Endothelial cell of umbilical vein (primary cell): ENCODE measurements at places on chromosomes 4 and X.

DNA sequence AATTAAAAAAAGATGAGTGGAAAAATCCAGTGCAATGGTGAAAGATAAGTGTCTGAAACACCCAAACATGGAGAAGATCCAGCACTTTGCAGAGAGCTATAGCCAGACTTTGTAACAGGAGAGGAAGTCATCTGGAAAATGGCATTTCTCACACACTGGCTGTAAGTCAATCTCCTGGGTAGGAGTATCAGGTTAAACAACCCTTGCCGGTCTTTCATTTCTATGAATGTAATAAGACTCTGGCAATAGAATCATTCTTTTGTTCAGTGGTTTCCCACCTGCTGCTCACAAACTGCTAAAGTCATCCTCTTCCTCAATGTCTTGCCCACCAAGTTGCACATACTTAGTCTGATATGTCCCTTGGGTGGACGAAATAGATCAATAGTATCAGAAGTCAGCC, 94.0 kb upstream of the ATP8A1 start:
- no peak for DNase-seq

- DNase-seq: peak; percentile 27
Measured at GRCh38 chr4:146283758-146284651, 69.7 kb downstream of the REELD1 start.

GRCh38 chr4:126766241-126766640, 866.5 kb upstream of the INTU start:
- DNase-seq: peak; percentile 83

GRCh38 chr4:120750152-120750525, 172.4 kb downstream of the PRDM5 start:
- DNase-seq: no peak

DNA sequence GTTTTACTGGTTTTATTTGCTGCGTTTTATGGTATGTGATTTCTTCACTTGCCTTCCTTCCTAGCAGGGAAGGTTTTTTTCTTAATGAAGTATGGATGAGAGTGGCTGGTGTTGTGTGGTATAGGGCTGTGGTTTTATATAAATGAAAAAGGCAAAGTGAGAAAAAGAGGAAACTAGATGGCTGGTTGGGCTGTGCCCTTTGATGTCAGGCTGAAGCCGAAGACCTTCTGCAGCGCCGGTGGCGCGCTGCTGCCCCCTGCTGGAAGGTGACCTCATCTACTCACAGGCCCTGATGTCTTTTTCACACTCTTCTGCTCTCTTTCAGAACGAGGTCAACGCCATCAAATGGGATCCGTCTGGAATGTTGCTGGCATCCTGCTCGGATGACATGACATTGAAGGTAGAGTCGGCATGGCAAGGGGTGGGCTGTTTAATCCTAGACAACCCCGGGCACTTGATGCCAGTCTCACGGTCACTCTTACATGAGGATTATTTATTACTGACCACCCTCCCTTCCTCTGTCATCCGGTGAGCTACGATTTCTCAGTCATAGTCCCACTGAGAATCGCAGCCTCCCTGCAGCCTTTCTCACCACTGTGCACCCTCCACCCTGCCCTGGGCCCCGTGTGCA, 56.6 kb downstream of the GPR143 start:
- peak; percentile 67 for DNase-seq

DNA sequence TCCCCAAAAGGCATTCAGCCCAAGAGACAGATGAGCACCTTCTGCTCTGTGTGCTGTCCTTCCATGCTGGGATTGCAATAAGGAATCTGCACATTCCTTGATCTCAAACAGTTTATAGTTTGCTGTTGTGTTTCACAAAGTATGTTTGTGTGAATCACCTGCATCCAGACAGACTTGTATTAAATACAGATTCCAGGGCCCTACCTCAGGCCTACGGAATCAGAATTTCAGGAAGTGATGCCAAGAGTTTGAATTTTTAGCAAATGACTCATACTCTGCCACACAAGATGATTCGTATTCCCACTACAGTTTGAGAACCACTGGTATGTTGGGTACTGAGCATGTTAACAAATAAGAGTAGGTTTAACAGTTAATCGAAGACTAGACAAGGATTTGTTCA, 7.0 kb downstream of the VAMP7 start:
- DNase-seq: peak; percentile 54

- DNase-seq: peak; percentile 48
Measured at GRCh38 chrX:10618961-10619360, 1.4 kb downstream of the MID1 start.

- no peak for DNase-seq
Measured at GRCh38 chr4:68079928-68080327, 49.7 kb downstream of the TMPRSS11F start.

DNA sequence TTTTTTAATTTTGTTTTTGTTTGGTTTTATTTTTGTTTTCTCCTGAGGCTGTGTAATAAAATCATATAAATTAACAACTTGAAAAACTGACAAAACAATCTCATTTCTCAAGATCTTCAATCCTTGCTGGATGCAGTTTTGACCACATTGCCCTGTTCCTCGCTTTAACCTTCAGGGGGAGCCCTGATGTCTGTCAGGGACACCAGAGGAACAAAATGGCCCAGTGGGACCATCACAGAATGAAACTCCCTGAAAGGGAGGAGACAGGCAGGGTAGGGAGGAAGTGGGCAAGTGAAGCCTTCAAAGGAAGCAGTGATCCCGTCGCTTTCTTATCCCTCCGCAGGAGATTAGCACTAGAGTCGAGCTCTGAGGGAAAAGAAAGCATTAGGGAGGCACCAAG, 274.9 kb upstream of the LDB2 start:
- DNase-seq: no peak

- DNase-seq: no peak
Measured at GRCh38 chrX:53115550-53115874, 21.6 kb downstream of the KANTR start.

GRCh38 chr4:72505314-72505744, 63.7 kb downstream of the ADAMTS3 start:
- peak; percentile 52 for DNase-seq

DNA sequence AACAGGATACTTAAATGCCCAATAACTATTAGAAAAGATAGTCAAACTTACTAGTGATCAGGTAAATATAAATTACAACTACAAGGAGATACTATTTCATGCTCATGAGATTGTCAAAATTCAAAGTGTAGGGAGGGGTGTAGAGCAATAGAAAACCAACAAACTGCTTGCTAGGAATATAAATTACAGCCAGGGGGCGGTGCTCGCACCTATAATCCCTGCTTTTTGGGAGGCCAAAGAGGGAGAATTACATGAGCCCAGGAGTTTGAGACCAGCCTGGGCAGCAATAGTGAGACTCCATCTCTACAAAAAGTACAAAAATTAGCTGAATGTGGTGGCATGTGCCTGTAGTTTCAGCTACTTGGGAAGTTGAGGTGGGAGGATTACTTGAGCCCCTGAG, 556.5 kb upstream of the NR3C2 start:
- DNase-seq: no peak

- DNase-seq: no peak
Measured at GRCh38 chrX:38856670-38857265, 55.5 kb downstream of the MID1IP1 start.

GRCh38 chr4:80393246-80393969, 57.9 kb downstream of the CFAP299 start:
- DNase-seq: no peak

DNA sequence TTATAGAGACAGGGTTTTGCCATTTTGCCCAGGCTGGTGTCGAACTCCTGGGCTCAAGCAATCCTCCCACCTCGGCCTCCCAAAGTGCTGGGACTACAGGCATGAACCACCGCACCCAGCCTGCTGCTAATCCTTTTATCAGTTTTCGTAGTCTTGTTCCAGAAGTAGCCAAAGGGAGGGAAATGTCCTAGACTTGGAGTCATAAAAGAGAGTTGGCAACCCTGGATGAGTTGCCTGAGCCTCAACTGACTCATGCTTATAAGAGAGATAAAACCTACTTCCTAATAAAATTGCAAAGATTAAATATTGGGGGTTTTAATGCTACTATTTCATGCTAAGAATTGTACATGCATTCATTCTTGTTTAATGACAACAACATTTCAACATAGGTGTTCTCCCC, 44.3 kb downstream of the CD40LG start:
- no peak for DNase-seq

GRCh38 chr4:60173718-60174117, 1026.4 kb upstream of the ADGRL3 start:
- no peak for DNase-seq

GRCh38 chrX:101931136-101931487, 715 bp downstream of the ZMAT1 start:
- DNase-seq: no peak

DNA sequence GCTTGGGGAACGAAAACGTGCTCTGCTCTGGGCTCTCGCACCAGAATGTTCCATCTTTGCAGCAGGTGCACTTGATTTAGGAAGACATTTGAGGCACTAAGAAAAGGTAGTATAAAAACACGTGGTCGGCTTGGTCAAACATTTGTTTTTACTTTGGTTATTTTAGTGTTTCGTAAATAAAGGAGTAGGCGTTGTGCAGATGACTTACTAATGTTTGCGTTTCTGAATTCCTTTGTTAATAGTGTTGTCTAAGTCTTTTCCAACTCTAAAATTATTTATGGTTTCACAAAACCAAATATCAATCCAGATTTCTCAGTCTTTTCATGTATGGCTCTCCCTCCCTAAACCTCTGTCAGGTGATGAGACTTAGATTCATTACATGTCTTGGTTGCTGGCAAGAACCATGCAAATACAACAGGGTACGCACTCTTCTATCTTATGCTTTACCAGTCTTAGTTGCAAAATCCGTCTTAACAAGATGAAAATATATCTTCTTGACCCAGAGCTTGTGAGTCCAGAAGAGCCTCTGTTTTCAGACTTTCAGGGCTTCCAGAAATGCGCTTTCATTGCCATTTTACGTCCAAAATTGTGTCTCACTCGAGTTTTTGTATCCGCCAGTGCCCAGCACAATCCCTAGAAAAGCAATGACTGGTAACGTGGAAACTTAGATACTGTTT, 686 bp downstream of the MTHFD2L start:
- peak; percentile 56 for DNase-seq

GRCh38 chr4:122195718-122196117, 43.6 kb downstream of the BLTP1 start:
- DNase-seq: no peak

DNA sequence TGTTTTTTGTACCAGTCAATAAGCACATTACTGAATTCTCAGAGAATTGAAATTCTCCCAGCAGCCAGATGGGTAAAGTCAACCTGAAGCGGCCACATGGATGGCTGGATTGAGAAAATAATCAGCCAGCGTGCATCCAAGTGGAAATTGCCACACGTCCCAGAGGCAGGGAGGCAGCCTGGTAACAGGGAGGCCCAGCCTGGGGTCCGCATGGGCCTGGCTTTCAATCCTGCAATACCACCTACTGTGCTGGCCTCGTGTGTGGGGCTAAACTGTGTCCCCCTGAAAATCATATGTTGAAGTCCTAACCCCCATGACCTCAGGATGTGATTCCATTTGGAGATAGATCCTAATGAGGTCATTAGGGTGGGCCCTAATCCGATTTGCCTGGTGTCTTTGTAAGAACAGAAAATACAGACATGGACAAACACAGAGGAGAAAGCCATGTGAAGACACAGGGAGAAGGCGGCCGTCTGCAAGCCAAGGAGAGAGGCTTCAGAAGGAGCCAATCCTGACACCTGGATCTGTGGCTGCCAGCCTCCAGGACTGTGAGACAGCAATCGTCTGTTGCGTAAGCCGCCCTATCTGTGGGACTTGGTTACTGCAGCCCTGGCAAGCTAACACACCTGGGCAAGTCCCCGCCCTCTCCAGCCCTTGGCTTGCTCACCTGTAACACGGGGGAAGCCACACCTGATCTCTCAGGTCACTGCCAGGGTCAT, 90.3 kb downstream of the JAKMIP1 start:
- DNase-seq: no peak

DNA sequence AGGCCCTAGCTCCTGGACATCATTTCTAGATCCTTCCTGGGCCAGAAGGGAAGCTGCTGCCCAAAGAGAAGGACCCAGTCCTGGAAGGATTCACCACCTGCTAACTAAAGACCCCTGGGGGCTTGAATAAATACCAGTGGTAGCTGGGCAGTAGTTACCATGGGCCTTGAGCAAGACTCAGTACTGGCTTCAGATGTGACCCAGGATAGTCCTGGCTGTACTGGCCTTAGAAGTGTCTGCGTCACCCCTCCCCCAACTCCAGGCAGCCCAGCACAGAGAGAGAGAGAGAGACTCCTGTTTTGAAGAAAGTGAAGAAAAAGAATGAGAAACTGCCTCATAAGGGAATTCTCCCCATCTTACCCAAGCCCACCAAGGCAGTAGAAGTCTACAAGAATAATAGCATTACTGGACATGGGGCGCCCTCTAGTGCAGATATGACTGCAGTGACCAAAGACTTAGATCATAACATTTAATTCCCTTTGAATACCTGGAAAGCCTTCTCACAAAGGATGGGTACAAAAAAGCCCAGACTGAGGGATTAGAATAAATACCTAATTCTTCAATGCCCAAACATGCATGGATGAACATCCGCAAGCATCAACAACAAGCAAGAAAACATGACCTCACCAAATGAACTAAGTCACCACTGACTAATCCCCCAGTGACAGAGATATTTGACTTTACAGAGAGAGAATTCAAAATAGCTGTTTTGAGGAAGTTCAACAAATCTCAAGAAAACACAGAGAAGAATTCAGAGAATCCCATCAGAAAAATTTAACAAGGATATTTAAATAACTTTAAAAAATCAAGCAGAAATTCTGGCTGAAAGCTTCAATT, 171.8 kb downstream of the HNRNPD start:
- peak; percentile 59 for DNase-seq

DNA sequence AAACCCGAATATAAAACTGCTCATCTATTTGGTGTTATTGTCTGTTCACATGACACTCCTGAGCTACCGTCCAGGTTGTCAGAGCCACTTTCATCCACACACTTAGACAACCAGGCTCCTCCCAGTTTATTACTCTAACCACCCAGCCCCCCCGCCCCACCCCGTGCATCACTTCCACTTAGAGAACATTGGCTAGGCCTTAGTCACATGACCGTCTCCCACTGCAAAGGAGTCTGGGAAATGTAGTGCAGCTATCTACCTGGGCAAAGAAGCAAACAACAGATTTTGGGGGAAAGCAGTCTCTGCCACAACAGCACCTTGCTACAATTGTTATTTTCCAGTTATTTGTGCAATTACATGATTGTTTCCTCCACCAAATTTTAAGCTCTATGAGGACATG, 57.6 kb upstream of the RBPJ start:
- no peak for DNase-seq

- no peak for DNase-seq
Measured at GRCh38 chr4:46441136-46441859, 51.4 kb upstream of the GABRA2 start.

DNA sequence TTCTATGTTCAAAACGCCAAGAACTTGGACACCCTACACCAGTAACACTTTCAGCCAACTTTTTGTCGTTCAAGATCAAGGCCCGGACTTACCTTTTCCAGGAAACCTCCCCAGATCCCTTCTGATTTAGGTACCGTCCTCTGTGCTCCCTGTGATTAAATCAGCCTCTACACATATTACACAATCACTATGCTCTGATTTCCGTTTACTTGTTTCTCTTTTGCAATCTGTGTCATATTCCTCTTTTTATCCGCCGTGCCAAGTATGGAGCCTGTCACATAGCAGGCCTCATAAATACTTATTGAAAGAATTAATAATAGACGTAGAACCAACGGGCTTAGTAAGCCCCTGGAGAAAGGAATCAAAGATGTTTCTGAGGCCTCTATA, 722 bp upstream of the TMEM33 start:
- DNase-seq: no peak
